PC-9 (cell line): ENCODE measurements at places on chromosomes 2 and 18.

GRCh38 chr2:162028511-162028910 is 45.5 kb downstream of the DPP4 start:
- H3K27ac ChIP-seq, result no peak overlapping the region
- H3K4me1 ChIP-seq, result no peaks in the 10 kb centered on the region; the same call in 1 of the 2 replicates
- DNase-seq, result no peak
- H3K27me3 ChIP-seq, result no peaks in the 10 kb centered on the region
- no peak overlapping the region for H3K4me3 ChIP-seq

DNA sequence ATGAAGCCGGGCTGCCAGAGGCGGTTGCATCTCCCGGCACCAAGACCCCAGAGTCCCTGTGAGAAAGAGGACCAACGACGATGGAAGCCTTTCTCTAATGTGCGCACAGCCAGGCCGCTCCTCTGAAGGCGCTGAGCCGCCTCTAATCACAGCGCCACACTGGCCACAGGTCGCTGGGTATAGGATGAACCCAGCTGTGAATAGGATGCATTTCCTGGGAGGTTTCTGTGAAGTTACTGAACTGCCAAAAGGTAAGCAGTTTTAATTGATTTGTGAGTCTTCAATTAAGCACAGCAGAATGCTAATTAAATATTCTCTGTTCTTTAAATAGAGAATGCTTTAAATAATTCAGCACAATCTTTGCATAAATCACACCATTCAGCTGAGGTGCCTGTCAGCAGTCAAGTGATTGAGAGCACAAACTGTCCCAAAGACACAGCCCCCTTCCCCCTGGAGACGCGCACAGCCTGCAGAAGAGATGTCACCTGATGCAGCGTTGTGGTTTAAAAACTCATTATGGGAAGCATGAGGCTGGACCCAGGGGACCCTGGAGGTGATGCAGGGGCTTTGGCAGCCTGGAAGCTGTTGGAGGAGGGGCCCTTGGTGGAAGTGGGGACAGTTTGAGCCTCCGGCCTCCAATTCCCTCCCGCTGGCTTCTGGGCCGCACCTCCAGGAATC is 98.1 kb downstream of the RTP5 start:
- H3K36me3 ChIP-seq, result no peaks in the 10 kb centered on the region
- H3K27ac ChIP-seq, result no peak overlapping the region
- H3K27me3 ChIP-seq, result peaks cover 52% of the 10 kb centered on the region
- peaks cover 12% of the 10 kb centered on the region; the same call in 1 of the 2 replicates for H3K4me1 ChIP-seq
- no peak for DNase-seq
- no peak overlapping the region for H3K4me3 ChIP-seq

GRCh38 chr2:53958443-53958842 is 12.3 kb downstream of the PSME4 start:
- no peak for DNase-seq
- peaks cover 7% of the 10 kb centered on the region; the same call in 1 of the 2 replicates for H3K4me1 ChIP-seq
- H3K27ac ChIP-seq, result 0 out of 2 replicates have a peak overlapping the region, but pooled peaks have one; percentile 9
- H3K27me3 ChIP-seq, result no peaks in the 10 kb centered on the region
- H3K4me3 ChIP-seq, result no peak overlapping the region

GRCh38 chr2:20250436-20250835 is 25.5 kb upstream of the SDC1 start:
- H3K36me3 ChIP-seq, result peaks cover 63% of the 10 kb centered on the region
- no peaks in the 10 kb centered on the region for H3K4me1 ChIP-seq
- no peak for DNase-seq
- H3K27me3 ChIP-seq, result no peaks in the 10 kb centered on the region
- no peak overlapping the region for H3K27ac ChIP-seq

DNA sequence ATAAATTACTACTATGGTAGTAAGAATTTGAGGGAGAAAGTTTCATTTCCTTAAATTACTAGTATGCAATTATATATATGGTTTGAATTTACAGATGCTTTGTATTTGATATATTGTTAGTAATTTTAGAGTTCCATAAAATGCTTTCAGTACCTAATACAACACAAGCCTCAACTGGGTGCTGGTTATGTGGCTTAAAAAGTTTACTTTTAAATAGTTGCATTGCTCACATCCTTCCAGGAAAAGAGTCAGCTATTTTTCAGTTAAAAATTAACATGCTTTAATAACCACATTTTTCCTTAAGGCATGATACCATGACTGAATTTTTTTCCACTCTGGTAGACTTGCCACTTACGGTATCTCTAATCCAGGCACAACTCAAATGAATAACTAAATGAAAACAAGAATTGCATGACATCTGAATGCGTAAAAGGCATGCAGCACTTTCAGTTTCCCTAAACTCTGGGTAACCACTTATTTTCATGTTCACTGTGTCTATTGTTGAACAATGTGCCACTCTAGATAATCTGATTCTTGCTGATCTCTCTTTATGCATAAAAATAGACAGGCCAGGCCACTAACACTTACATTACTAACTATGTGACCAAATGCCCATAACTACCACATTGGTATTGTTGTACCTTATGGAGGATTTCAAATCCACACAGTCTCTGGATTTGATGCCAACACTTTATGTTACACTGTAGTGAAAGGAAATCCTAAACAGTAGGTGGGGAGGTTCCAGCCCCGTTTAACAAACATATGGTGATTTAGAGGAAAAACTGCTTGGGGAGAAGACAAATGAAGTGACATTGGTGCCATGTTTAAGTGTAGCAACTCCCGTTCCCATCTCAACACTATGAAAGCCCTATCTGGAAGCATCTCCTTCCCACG is 35.5 kb upstream of the SLC35F5 start:
- H3K27me3 ChIP-seq, result no peaks in the 10 kb centered on the region
- no peak overlapping the region for H3K27ac ChIP-seq
- H3K36me3 ChIP-seq, result no peaks in the 10 kb centered on the region
- no peak for DNase-seq
- no peak overlapping the region for H3K4me3 ChIP-seq
- no peaks in the 10 kb centered on the region for H3K4me1 ChIP-seq
